Activated CD8-positive, alpha-beta T cell treated with anti-CD3 and anti-CD28 coated beads, Interleukin-2, amount 10 ng/mL, durations not matched to agents 7 days and 5 days (primary cell): ENCODE measurements at places on chromosomes 6 and 20. TPM values are rescaled to one million over a fixed set of nuclear protein-coding genes. Genes with fewer than 3 reads are reported as not detected.

Gene TSBP1
- not detected for total RNA-seq

Gene KIF6
- not detected for total RNA-seq

DNA sequence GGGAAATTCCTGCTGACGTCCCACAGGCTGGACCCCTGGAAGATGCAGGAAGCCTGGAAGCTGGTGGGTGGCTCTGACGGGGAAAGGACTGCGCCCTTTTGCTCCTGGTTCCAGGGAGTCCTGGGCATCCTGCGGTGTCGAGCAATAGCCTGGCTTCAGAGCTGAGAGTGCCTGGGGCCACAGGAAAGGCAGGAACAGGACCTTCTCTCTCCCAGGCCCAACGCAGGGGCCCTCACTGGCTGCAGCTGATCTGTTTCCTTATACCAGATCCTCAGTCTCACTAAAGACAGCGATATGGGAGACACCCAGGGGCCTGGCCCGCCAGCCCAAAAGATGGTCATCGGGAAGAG is 1.4 kb downstream of the B3GALT4 start:
- DNase-seq, result no peak

- no peak for DNase-seq
These were observed 54.3 kb upstream of the IYD start for GRCh38 chr6:150314230-150315188.

DNA sequence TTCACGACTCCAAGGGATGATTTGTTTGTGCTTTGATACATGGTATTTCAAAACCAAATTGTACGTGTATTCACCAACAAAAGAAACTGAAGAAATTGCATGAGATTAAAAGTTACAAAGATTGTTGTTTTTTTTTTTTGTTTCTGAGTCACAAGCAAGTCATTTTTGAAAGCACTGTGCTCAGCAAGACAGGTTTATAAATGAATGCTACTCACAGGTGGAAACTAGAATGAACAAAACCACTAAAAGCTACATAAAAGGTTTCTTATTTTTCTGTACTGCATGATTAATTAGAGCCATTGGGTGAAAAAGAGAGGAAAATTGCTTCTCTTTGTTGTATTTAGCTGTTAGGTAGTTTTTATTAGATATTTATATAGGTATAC is 90.2 kb upstream of the RIPOR2 start:
- DNase-seq, result no peak

- peak; percentile 45 for DNase-seq
These were observed 32.9 kb upstream of the GATA5 start for GRCh38 chr20:62508641-62509051.

DNA sequence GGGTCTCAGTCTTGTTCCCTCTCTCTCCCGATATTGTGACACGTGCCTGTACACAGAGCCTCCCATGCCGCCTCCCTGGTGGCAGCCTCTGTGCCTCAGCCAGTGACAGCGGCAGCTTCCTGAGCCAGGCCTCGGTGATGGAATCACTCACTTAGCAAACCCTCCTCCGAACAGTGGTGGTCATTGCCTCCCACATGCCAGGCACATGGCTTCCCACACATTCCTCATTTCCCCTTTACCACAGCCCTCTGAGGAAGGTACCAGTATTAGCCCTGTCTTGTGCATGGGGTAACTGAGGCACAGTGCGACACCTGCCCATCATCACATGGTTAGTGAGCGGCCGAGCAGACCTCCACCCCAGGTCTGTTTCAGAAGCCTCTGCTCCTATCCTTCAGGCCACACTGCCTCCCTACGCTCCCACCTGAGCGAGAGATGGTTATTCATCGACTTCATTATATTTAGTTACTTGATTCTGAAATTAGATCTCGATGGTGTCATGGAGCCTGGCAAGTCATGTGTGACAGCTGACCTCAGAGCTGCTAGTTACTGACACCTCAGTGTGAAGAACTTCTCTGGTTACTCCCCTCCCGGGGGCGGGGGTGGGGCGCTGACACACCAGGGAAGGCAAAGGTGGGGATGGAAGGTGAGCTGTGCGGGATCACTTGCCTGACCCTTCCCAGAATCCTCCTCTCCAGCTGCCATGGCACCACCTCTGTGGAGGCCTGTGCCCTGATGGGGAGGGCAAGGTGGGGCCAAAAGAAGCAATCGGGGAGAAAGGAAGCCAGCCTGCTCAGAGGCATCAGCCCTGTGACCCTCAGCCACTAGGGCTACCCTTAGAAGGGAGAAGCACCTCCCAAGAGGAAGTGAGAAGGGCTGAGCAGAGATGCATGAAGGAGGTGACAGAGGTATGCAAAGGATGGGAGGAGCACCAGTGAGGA is 17.9 kb downstream of the MDGA1 start:
- no peak for DNase-seq

DNA sequence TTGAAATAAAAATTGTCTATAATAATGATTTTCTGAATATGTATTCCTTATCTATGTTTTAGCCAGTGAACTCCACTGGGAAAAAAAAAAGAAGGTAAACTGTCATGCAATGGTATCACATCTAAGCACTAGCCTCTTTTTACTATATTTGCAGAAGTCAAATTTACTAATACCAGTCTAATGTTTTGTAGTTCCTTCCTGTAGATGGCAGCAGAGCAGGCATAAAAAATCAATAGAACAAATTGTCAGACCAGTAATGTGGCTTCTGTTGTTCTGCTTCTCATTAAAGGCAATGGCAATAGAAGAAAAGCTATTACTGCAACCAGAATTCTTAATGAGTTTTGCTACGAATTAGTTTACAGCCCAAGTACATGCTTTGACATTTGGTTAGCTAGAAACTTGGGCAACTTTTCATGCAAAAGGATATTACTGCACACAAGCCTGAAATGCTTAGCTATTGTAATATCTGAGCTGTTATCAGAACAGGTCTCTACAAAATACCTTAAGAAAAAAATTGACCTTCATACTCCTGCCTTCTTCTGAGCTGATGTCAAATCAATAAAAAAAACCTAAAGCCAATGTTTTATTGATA is 476.9 kb downstream of the KHDRBS2 start:
- DNase-seq, result no peak

GRCh38 chr6:13526727-13527670 is 39.6 kb upstream of the GFOD1 start:
- DNase-seq, result peak; percentile 46
